HL-60 (cell line): ENCODE measurements at places on chromosomes 2 and 18.

GRCh38 chr2:84808279-84808678, 72.6 kb downstream of the TRABD2A start:
- DNase-seq: no peak

DNA sequence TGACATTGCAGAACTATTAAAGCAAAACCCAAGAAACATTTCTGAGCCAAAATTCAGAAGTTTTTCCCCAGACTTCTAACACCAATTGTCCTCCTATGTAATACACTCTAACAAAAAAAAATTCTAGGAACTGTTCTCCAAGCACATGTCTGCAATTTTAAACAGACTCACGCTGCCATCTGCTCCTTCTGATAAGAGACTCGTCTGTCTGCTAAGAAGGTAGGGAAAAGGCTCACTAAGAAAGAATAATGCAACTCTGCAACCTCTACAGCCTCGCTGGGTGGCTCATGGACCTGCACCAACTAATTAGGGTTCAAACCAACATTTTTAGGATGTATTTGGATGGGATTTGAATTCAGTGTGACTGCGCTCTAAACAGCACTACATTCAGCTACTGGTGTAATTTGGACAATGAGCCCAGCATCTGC, 366.5 kb downstream of the DSC3 start:
- no peak for DNase-seq

GRCh38 chr2:24870891-24871705, 48.9 kb downstream of the ADCY3 start:
- DNase-seq: no peak

DNA sequence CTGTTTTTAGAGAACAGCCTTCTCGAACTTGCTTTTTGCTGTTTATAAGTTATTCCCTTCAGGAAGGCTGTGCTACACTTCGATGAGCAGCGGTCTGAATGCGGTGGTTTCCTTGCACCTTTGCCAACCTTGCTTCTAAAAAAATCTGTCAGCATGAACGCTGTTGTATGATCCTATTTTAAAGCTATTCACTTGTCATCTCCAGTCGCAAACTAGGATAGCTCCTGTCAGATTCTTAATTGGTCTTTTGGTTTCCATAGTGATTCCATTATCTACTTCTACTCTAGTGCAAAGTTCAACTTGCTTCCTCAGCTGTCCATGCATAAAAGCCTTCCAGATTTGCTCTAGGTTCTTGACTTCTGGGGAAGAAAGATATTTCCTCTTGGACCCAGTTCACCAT, 76.3 kb upstream of the GALNT3 start:
- no peak for DNase-seq

- no peak for DNase-seq
These were observed 805.4 kb downstream of the TRIB2 start for GRCh38 chr2:13522096-13522495.

GRCh38 chr2:230343747-230344146, 16.8 kb downstream of the SP140L start:
- no peak for DNase-seq

- DNase-seq: no peak
These were observed 181.9 kb downstream of the TNS1 start for GRCh38 chr2:217820904-217821303.

GRCh38 chr2:154231021-154231420, 359.3 kb downstream of the GALNT13 start:
- no peak for DNase-seq

DNA sequence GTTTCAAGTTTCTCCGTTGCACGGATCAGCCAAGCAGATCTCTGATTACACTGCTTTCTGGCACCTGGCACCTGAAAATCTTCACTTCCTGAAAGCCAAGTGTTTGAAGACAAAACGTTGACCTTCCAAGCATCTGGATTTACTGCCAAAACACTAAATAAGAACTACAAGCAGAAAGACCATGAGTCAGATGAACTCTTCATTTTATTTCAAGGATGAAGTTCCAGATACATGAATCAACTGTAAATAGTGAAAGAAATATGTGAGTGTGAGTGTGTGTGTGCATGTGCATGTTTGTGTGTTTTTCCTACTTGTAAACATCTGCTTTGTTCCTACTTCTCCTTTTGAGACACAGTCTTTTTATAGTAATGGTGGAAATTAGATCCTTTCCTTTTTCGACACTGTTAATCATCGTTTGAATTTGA, 60.0 kb upstream of the DTNA start:
- no peak for DNase-seq

DNA sequence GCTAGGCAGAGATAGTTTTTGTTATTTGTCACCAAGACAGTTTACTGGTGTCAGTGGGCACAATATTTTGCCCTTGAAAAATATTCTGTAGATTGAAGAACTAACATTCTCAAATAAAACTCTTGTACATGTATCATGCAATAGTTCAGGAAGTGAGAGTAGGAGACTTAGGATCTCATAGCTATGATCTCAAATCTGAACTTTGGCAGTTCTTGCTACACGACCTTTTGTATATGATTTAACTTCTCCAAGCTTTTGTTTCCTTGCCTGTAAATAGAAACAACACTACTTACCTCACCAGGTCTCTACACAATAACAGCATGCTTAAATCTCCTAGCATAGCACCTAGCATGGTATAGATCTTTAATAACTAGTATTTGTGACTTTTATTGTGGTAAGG, 219.9 kb downstream of the ICOS start:
- no peak for DNase-seq

DNA sequence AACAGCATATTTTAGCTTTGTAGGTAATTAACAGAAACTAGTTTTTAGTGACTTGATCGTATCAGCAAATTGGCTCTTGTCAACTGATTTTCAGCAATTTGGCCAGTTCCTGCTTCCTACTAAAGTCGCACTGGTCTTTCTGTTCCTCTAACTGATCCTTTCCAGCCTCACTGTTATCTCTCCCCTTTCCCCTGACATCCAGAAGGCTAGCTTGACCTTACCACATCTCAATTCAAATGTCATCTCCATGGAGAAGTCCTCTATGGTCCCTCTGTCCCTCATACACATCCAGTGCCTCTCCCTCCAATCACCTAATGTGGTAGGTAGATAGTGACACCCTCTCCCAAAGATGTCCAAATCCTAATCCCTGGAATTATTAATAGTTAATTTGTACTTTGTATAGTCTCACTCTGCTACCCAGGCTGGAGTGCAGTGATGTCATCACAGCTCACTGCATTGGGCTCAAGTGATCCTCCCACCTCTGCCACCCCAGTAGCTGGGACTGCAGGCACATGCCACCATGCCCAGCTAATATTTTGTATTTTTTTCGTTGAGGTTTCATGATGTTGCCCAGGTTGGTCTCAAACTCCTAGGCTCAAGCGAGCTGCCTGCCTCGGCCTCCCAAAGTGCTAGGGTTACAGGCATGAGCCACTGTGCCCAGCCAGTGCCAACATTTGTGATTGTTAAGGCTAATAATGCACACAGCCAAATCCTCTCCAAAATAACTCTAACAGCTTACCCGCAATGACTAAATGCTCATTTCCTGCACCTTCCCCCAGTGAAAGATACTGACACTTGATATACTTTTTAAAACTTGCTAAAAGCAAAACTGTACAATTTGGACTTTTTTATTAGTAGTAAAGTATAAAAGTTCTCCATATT, 16.9 kb downstream of the PSTPIP2 start:
- no peak for DNase-seq

- DNase-seq: no peak
These were observed 293.4 kb downstream of the ZNF521 start for GRCh38 chr18:25058521-25058920.

- DNase-seq: no peak
These were observed 42.3 kb upstream of the TEX51 start for GRCh38 chr2:126856403-126856802.

GRCh38 chr2:97645112-97645694, 659 bp upstream of the COX5B start:
- DNase-seq: no peak

GRCh38 chr18:8667846-8668245, 37.5 kb upstream of the MTCL1 start:
- DNase-seq: no peak

GRCh38 chr18:13256444-13257305, 38.1 kb downstream of the LDLRAD4 start:
- no peak for DNase-seq

DNA sequence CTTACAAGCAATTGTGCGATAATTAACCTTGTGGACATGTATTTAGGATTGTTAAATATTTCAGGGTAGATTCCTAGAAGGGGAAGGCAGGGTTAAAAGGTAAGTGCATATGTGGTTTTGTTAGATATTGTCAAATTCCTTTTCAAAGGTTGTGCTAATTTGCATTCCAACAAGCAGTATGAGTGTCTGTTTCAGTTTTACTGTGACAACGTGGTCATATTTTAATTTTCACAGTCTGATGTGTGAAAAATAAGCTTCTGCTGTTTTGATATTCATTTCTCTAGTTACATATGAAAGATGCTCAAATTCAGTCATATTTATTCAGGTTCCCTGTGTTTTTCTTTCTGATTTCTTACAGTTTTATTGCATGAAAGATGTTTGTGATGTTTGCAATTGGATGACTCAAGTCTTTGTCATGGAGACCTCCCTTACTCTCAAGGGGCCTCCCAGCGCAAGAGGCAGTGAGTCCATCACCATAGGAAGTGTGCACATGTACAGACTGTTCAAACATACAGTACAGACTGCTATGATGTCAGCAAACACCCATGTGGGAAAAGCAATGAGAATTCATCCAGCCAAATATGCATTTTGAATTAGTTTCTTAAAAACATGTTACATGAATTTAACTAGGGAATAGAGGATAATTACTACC, 310.8 kb downstream of the GALR1 start:
- DNase-seq: no peak

DNA sequence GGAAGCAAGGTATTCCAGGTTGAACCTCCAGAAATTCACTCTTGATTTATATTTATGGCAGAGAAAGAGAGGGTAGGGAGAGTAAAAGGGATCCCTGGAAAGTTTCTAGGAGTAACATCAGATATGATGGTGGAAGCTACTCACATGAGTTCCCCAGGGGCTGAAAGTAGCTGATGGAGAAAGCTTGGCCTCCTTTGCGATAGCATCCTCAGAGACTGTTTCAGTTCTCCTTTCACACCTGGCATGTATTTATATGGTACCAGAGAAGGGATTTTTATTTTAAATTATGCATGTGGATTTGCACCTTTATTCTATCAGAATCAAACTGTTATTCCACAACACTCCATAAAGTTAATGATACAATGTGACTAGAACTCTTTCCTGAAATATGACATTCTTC, 126.3 kb upstream of the OSR1 start:
- DNase-seq: no peak

DNA sequence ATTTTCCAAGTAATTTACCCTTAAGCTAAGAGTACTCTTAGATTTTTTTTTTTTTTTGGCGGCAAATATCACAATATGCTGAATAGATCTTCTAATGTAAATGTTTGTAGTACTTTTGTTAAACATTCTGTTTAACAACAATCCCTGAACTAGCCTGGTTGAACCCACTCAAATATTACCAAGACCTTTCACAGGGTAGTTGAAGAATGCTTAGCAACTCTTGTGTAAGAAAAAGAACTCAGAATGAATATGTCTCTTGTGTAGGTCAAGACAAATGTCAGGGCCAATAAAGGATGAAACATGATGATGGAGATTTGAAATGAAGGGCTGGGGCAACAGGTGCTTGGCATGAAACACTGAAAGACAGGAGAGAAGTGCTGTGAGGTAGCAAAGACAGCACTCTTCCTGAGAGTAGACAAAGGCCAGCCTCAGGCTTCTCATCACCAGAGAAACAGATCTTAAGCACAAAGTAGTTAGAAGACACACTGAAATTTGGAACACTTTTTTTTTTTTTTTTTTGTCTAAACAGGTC, 597.3 kb downstream of the ERBB4 start:
- DNase-seq: no peak

GRCh38 chr18:78611869-78612268, 367.7 kb upstream of the SALL3 start:
- no peak for DNase-seq

DNA sequence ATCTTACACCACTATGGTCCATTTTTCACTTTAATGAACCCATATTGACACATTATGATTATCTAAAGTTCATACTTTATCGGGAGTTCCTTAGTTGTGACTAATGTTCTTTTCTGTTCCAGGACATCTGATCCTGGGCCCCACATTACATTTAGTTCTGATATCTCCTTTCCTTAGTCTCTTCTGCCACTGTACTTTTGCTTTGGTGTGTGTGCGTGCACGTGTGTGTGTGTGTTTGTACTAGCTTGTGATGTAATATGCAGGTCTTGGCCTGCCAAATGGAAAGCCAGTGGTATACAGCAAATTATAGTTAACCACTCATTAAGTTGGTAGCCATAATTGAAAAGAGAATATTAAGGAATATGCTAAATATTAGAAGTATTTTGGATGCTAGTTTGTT, 88.0 kb downstream of the CDC42EP3 start:
- no peak for DNase-seq

- no peak for DNase-seq
These were observed 373.5 kb upstream of the MYT1L start for GRCh38 chr2:2704428-2705090.

DNA sequence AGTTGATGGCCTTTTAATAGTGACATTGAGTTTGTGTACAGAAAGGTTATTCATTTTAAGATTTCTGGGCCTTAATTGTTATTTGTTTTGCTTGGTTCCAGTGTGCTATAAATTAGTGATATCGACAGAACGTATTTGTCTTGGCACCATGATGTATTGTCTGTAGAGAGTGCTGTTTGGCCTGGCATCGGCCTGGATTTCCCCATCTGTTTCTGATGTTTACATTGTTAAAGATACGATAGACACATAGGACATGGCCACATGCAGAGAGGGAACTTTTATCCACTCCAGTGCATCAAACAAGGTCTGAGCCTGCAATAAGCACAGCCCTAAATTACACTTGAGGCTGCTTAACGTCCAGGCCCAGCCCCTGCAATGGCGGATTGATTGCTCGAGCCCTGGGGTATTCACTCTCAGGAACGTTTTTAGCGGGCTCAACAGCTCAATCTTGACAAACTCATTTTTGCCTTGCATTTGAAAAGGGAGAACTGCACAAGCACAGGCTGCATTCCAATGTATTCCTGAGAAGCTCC, 144.7 kb downstream of the SLC4A3 start:
- DNase-seq: no peak

- DNase-seq: peak; percentile 33
These were observed 138.4 kb downstream of the OTX1 start for GRCh38 chr2:63189026-63189425.

DNA sequence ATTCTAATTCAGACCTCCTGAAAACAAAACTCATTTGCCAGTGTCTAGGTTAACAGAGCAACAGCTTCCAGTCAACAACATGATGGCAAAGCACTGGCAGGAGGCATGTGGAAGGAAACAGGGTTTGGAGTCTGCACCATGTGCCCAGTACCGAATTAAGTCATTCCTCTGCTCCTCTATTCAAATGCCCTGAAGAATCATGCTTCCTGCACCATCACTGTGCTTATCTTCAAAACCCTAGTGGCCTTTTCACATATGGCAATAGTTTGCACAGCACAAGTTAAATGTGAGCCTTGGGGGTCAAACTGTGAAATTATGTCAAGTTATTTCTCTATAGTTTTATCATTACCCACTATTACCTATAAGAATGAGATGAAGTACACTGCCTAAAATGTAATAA, 75.4 kb upstream of the GRB14 start:
- no peak for DNase-seq

GRCh38 chr18:47403949-47404348, 152.5 kb upstream of the SKOR2 start:
- no peak for DNase-seq
